Mesothelial cell of epicardium (in vitro differentiated cells): ENCODE measurements at places on chromosomes 3 and 15.

DNA sequence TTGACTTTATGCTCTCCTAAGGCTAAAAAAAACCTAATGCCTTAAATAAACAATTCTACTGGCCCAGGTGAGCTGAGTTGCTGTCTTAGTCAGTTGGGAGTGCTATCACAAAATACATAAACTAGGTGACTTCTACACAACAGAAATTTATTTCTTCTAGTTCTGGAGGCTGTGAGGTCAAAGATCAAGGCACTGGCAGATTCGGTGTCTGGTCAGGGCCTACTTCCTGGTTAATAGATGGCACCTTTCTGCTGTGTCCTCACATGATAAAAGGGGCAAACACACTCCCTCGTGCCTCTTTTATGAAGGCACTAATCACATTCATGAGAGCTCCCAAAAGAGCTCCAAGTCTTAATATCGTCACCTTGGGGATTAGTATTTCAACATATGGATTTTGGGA, 11.5 kb upstream of the TBL1XR1 start:
- DNase-seq, result no peak

- no peak for DNase-seq
Measured at GRCh38 chr3:194532591-194532990, 45.8 kb upstream of the ATP13A3 start.

- no peak for DNase-seq
Measured at GRCh38 chr15:52292780-52293392, 2.7 kb downstream of the MYO5C start.

- no peak for DNase-seq
Measured at GRCh38 chr3:124498891-124499290, 231.4 kb upstream of the UMPS start.

GRCh38 chr3:126985132-126985985, 2.4 kb downstream of the PLXNA1 start:
- DNase-seq, result no peak

DNA sequence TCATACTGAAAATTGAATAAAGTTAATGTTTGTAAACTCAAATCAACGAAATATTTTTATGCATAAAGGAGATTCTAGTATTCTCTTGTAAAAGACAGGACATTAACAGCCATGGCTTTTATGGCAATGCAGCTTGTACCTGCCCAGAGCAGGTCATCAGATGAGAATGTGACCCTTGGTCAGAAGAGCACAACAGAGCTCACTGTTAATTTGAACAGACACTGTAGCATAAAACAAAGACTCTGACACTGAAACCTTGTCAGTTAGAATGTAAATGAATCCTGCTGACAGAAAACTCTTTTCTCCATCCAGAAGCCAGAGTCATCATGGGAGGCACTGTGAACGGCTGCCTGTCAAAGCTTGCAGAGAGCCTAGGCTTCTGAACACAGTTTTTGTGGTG, 410.6 kb downstream of the RAP2B start:
- no peak for DNase-seq

DNA sequence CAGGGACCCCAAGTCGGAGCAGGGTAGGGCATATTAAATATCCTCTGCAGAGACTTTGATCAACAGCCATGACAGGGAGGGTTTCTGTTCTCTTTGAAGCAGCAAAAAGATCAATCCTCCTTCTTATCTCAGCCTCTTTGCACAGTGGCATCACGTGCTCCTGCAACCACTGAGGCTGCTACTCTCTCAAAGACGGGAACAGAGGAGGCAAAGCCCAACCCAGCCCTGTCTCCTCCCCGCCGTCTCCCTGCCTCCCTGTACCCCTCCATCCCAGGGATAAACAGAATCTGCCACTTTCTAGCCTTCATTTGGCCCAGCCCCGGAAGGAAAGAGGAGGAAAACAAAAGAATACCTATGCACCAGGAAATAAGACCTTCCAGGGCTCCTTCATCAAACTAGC, 7.5 kb upstream of the TBC1D21 start:
- DNase-seq, result no peak

DNA sequence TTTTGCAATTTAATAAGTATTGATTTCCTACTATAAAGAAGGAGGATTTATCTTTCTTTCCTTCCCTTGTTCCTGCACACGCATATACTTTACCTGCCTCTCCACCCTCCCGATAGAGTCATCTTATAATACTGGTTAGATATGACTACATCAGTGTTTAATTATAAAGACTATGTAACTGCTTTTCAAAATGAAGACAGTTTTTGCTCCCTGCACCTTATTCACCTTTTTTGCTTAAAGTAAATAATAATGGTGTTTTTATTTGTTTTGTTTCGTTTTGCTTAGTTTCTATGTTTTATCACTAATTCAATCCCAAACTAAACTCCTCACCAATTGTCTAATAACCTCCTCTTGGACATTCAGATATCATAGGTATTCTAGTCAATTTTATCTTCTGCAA, 101.9 kb upstream of the RORA start:
- no peak for DNase-seq

DNA sequence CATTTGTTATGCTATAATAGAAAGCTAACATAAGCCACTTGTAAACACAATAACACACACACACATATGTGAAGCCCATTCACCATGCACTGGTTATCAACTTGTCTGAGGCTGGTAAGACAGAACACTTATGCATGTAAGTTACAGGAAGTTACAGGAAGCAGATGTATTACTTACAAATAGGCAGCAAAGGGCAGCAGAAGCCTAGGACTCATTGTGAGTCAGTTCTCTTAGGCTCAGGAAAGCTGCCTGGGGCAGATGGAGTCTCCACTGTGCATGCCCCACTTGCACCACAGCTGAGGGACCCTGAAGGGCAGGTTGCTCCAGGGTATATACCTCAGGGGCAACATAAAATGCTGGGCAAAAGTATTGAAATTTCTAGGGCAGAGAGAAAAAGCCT, 748.8 kb upstream of the CCDC54 start:
- no peak for DNase-seq

DNA sequence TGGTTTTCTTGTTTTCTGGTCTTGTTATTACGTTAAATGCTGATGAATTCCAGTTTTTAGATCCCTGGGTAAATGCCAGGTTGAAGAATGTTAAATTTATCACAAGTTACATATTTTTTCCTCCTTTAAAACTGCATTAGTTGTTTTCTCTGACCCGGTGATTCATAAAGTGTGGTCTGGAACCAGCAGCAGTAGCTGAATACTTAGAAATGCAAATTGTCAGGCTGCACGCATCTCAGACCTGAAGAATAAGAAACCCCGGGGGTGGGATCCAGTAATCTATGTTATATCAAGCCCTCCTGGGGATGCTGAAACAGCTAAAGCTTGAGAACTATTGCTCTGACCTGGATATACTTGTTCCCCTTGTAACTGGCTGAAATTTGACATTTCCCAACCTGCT, 69.1 kb downstream of the PEX5L start:
- no peak for DNase-seq

- no peak for DNase-seq
Measured at GRCh38 chr15:29018120-29018805, 132.5 kb downstream of the APBA2 start.

DNA sequence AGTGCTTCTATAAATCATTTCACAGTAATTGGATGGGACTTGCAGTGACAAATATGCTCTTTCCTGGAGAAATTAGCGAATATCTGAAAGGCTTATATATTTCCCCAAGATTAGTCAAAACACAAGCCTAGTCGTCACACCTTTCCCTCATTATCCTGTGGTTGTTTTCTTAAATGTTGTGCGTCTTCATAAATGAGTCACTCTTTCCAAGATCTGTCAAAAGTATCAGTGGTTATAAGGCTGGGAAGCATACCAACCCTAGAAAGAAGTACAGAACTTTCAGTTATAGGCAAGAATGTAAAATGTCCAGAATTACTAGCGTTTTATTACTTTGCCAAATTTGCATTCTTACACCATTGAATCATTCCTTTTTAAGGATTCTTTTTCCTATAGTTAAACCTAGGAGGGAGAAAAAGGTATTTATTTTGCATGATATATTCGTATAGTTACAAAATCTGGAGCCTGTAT, 33.6 kb downstream of the TMEM212 start:
- no peak for DNase-seq

GRCh38 chr3:171428321-171428787, 31.9 kb downstream of the TNIK start:
- no peak for DNase-seq

DNA sequence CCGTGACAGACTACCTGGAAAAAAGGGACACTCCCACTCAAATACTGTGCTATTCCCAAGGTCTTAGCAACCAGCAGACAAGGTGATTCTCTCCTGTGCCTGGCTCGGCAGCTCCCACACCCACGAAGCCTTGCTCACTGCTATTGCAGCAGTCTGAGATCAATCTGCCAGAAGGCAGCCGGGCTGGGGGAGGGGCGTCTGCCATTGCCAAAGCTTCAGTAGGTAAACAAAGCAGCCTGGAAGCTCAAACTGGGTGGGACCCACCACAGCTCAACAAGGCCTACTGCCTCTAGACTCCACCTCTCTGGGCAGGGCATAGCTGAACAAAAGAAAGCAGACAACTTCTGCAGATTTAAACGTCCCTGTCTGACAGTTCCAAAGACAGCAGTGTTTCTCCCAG, 128.4 kb upstream of the SETMAR start:
- no peak for DNase-seq

DNA sequence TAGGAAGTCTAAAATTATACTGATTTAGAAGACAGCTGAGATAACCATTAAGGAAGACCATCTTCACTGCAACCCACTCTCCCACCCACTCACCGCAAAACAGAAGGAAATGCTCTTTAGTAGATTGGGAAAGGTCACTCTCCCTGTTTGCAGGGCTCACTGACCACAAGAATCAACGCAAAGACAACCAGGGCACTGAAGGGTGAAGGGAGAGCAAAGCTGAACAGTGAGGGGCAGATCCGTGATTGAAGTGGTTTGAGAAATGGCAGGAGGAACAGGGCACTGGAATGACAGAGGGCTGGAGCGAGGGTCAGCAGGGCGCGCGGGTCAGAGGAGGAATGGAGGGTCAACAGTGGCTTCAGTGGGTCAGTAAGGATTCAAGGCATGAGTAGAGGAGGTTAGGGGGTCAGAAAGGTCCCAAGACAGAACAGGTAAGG, 520 bp downstream of the MESD start:
- DNase-seq, result no peak

GRCh38 chr15:36218991-36219390, 360.4 kb upstream of the CDIN1 start:
- no peak for DNase-seq

DNA sequence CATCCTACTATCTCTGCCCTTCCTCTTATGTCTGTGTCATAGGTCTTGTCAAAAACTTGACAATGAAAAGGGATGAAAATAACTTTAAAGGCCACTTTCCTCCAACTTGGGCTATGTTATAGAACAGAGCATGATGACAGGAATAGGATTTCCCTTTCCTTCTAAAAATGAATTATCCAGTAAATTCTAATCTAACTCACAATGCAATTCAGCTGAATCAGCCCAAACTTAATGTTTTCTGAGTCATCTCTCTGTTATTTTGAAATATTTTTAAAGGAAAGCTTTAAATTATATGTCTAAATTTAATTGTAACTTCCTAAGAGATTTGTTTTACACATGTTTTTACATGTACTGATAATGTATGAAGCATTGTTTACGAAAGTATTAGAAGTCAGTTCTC, 258.5 kb downstream of the BBX start:
- DNase-seq, result no peak

GRCh38 chr3:141204343-141204742, 27.3 kb upstream of the PXYLP1 start:
- peak; percentile 24 for DNase-seq

DNA sequence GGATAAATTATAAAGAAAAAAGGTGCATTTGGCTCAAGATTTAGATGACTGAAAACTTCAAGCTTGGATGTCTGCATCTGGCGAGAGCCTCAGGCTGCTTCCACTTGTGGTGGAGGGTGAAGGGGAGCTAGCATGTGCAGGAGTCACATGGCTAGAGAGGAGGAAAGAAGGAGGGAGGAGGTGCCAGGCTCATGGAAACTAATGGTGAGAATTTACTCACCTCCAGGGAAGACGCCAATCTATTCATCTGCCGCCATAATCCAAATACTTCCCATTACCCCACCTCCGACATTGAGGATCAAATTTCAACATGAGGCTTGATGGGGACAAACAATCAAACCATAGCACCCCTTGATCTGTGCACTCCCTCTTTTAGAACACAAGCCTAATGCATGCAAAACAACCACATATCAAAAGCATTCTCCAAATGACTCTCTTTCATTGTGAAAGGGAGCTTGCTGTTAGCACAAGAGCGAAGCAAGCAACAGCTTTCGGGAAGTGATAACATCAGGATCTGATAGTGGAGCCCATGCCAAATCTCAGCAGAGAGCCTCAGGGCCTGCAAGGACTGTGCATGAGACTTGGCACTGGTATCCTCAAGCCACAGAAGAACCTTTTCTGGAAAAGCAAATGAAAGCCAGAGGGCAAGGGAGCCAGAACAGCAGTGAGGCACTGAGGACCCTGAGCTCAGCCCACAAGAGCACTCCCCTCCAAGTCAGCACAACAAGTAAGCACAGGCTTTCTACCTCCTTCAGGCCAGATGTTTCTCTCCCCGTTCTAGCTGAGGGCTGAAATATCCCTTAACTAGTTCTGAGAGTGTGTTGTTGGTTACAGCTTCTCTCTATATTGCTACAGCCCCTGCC, 50.2 kb upstream of the THBS1 start:
- no peak for DNase-seq

DNA sequence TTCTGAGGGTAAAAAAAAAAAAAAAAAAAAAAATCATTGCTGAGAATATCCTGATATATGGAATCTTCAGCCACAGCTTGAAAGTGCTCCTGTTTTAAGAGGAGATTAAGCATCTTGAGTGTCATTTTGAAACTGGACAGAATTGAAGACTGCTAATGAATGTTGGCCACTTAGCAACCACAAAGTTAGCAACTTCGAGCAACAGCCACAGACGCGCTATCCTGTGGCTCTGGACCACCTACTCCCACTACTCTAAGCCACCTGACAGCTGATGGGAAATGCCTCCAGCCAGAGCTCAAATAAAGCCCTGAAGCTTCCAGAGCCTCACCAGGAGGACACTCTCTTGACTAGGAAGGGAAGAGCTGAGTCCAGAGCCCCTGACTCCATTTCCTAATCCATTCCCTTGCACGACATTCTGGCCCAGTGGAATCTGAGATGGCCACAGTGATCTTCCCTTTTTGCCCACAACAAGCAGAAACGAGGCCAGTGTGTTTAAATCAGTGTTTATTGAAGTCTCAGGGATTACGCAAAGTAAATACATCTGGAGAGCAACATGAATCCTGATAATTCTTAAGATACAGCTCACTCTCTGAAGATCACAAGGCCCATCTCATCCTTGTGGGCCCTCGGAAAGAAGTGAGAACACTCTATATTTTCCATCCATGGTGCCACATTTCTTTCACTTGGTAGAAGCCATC, 58.6 kb downstream of the TMEM212 start:
- DNase-seq, result no peak
